ENCODE measurements at places on chromosomes 11 and 22.

GRCh38 chr22:44544816-44545433, 46.9 kb upstream of the RTL6 start:
- no peak for DNase-seq

GRCh38 chr11:58770627-58771457, 39.1 kb upstream of the GLYAT start:
- no peak for DNase-seq

- DNase-seq: no peak
Observed at GRCh38 chr22:34105461-34106062, 185.3 kb upstream of the LARGE1 start.

- DNase-seq: no peak
Observed at GRCh38 chr11:7270233-7270865, 18.6 kb downstream of the SYT9 start.

- no peak for DNase-seq
Observed at GRCh38 chr22:49626361-49627216, 201.1 kb downstream of the BRD1 start.

GRCh38 chr22:41578114-41578513, 11.5 kb downstream of the PMM1 start:
- DNase-seq: no peak

GRCh38 chr11:70854201-70854600, 398.2 kb downstream of the SHANK2 start:
- no peak for DNase-seq

All from stimulated activated naive CD4-positive, alpha-beta T cell treated with Interleukin-2 at 50 U/mL for 16 hours (primary cell).